ENCODE measurements at places on chromosomes 11 and 22. TPM values are rescaled to one million over a fixed set of nuclear protein-coding genes. Genes with fewer than 3 reads are reported as not detected.

Gene SLC17A6
- not detected for total RNA-seq

Gene SMTNL1
- total RNA-seq, result not detected

Gene OR52E8
- total RNA-seq, result not detected

Gene ASPHD2
- total RNA-seq, result 2.1 TPM

Gene VPREB1
- total RNA-seq, result not detected

Gene HEPN1
- total RNA-seq, result not detected

Gene CALCA
- not detected for total RNA-seq

GRCh38 chr11:109075976-109076375 lies 346.0 kb upstream of the C11orf87 start:
- no peak overlapping the region for H3K4me3 ChIP-seq
- H3K36me3 ChIP-seq, result no peaks in the 10 kb centered on the region
- H3K4me1 ChIP-seq, result no peaks in the 10 kb centered on the region
- H3K27ac ChIP-seq, result no peak overlapping the region
- peaks cover 9% of the 10 kb centered on the region for H3K27me3 ChIP-seq

DNA sequence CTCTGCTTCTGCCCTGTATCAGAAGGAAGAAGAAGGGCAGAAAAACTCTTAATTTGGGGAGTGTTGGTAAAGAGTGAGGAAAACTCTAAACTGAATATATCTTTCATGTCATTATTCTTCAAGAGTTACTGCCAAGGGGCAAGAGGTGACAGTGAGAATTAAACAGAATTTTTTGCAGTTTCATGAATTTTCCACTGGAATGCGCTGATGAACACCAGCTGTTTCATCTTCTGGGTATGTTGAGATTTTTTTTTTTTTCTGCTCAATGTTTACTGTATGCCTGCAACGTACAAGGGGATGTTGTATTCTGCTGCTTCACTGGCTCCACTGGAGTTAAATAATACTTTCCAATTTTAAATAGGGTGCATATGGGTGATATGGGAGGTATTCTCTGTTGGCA lies 117.8 kb downstream of the FAM76B start:
- no peaks in the 10 kb centered on the region for H3K36me3 ChIP-seq
- H3K27me3 ChIP-seq, result peaks cover 59% of the 10 kb centered on the region
- H3K27ac ChIP-seq, result no peak overlapping the region
- H3K4me1 ChIP-seq, result no peaks in the 10 kb centered on the region

- no peak overlapping the region for H3K4me3 ChIP-seq
- no peak for DNase-seq
- no peak overlapping the region for H3K27ac ChIP-seq
- no peaks in the 10 kb centered on the region for H3K27me3 ChIP-seq
- no peaks in the 10 kb centered on the region for H3K36me3 ChIP-seq
Measured at GRCh38 chr22:37371491-37371890, 55.8 kb downstream of the ELFN2 start.

DNA sequence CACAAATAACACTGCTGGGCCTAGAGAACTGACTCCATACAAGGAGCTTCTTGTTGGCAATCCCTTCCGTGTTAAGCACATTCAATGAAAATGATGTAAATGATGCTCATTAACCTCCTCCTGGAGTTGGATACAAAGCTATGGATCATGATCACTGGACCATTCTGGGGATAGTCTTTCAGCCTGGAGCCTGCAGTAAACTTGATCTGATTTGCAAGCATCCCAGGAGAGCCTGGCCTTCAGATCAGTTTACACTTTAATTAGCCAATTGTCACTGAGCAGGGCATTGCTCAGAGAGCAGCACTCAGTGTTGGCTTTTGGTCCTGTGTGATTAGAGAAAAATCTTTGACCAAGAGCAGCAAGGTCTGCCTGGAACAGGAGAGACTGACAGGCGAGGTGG lies 45.6 kb downstream of the ARFGAP3 start:
- no peak for DNase-seq
- H3K4me1 ChIP-seq, result no peaks in the 10 kb centered on the region
- H3K4me3 ChIP-seq, result no peak overlapping the region
- H3K27ac ChIP-seq, result no peak overlapping the region
- H3K27me3 ChIP-seq, result no peaks in the 10 kb centered on the region
- no peaks in the 10 kb centered on the region for H3K36me3 ChIP-seq

GRCh38 chr11:86692746-86693145 lies 20.3 kb upstream of the ME3 start:
- H3K36me3 ChIP-seq, result no peaks in the 10 kb centered on the region
- no peak overlapping the region for H3K27ac ChIP-seq
- H3K4me1 ChIP-seq, result peaks cover 42% of the 10 kb centered on the region
- DNase-seq, result no peak
- no peak overlapping the region for H3K4me3 ChIP-seq

GRCh38 chr11:62001450-62002191 lies 34.2 kb upstream of the FTH1 start:
- H3K36me3 ChIP-seq, result peaks cover 7% of the 10 kb centered on the region
- DNase-seq, result no peak
- no peak overlapping the region for H3K4me3 ChIP-seq
- no peaks in the 10 kb centered on the region for H3K27me3 ChIP-seq

DNA sequence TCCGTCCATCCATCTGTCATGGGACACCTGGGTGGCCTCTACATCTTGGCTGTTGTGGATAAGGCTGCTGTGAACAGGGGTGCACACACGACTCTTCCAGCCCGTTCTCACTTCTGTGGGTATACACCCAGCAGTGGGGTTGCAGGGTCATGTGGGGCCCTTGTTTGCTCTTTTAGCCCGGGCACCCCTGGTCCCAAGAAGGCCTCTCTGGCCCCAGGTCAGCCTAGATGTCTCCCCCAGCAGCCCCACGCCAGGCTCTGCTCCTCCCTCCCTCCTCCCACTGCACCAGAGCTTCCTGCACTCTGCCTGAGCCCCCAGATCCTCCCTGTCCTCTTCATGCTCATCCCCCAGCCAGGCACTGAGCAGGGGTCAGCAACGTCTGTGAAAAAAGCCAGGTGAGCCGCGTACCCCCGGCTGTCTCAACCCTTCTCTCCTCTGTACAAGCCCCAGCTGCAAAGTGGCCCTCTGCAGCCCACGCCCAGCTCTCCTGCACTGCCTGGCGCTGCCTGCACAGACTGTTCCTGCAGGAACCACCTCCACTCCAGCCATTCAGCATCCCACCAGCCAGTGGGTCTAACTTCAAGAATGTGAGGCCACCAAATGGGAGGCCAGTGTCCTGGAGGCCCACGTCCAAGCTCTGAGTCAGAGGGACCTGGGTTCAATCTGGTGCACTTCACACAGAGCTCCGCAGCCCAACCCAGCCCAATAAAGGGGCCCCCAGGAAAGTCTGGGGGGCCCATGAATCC lies 1508.9 kb downstream of the BRD1 start:
- H3K4me1 ChIP-seq, result no peaks in the 10 kb centered on the region
- H3K27me3 ChIP-seq, result no peaks in the 10 kb centered on the region
- H3K27ac ChIP-seq, result no peak overlapping the region
- DNase-seq, result no peak
- H3K4me3 ChIP-seq, result no peak overlapping the region
- no peaks in the 10 kb centered on the region for H3K36me3 ChIP-seq

GRCh38 chr11:130471731-130472433 lies 23.4 kb downstream of the ADAMTS15 start:
- no peak for DNase-seq
- no peaks in the 10 kb centered on the region for H3K4me1 ChIP-seq
- H3K4me3 ChIP-seq, result no peak overlapping the region
- H3K27me3 ChIP-seq, result no peaks in the 10 kb centered on the region
- H3K27ac ChIP-seq, result no peak overlapping the region

GRCh38 chr22:28773461-28773867 lies 969 bp downstream of the CCDC117 start:
- H3K27ac ChIP-seq, result peak overlapping the region; percentile 8
- no peaks in the 10 kb centered on the region for H3K27me3 ChIP-seq
- H3K4me1 ChIP-seq, result peaks cover 4% of the 10 kb centered on the region
- no peak for DNase-seq
- peak overlapping the region; percentile 73 for H3K4me3 ChIP-seq
- H3K36me3 ChIP-seq, result no peaks in the 10 kb centered on the region

DNA sequence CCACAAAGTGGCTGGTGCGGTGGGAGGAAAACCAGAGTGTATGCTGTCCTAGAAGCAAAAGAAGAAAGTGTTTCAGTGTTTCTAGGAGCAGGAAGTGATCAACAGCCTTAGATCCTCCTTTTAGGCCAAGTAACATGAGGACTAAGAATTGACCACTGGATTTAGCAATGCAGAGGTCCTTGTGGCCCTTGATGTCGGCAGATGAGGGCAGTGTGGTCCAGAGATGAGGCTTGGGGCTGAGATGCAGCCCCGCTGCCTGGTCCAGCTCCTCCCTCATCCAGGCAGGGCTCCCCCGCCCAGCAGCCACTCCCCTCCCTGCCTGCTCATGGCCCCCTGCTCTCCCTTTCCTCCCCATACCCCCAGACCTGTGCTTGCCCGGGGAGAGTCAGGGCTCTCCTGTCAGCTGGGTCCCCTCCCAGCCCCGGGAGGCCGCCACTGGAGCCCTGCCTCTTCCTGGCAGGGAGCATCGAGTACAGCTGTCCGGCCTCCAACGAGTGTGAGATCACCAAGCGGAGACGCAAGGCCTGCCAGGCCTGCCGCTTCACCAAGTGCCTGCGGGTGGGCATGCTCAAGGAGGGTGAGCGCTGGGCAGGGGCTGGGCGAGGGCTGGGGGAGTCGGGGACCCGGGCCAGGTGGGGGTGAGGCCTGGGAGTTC lies 3.7 kb downstream of the TRMT112 start:
- no peak for DNase-seq
- H3K4me1 ChIP-seq, result peaks cover 5% of the 10 kb centered on the region
- H3K27ac ChIP-seq, result no peak overlapping the region
- no peak overlapping the region for H3K4me3 ChIP-seq
- peaks cover 11% of the 10 kb centered on the region for H3K36me3 ChIP-seq

- DNase-seq, result no peak
- H3K36me3 ChIP-seq, result no peaks in the 10 kb centered on the region
- no peaks in the 10 kb centered on the region for H3K27me3 ChIP-seq
- H3K27ac ChIP-seq, result no peak overlapping the region
- H3K4me1 ChIP-seq, result no peaks in the 10 kb centered on the region
Measured at GRCh38 chr11:56271092-56271491, 2.9 kb upstream of the OR5T1 start.

DNA sequence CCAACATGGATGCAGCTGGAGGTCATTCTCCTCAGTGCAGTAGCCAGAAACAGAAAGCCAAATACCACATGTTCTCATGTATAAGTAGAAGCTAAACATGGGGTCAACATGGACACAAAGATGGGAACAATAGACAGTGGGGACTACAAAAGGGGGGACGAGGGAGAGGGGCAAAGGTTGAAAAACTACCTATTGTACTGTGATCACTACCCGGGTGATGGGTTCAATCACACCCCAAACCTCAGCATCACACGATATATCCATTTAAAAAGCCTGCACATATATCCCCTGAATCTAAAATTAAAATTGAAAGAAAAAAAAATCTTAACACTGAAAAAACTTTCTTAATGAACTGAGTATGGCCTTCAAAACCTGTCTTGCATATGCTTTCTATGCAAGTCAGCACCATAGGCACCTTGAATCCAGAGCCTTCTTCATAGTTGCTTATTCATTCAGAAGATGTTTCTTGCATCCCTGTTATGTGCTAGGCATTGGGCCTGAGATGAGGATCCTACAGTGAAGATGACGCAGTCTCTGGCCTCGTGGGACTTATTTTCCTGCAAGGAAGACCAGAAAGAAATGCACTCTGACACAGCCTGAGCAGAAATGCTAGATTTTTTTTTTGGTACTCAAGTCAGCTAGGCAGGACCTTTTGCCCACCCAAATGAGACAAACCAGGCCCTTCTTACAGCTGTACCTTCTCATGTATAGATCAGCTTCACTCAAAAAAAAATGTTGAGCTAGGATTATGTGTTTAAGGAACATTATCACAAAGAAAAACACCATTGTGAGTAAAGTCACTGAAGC lies 21.0 kb downstream of the NNMT start:
- H3K4me3 ChIP-seq, result no peak overlapping the region
- DNase-seq, result no peak
- H3K27me3 ChIP-seq, result no peaks in the 10 kb centered on the region
- no peaks in the 10 kb centered on the region for H3K36me3 ChIP-seq
- peaks cover 33% of the 10 kb centered on the region for H3K4me1 ChIP-seq

- no peaks in the 10 kb centered on the region for H3K36me3 ChIP-seq
- no peak overlapping the region for H3K27ac ChIP-seq
- DNase-seq, result peak; percentile 3
- peaks cover 16% of the 10 kb centered on the region for H3K27me3 ChIP-seq
- no peaks in the 10 kb centered on the region for H3K4me1 ChIP-seq
Measured at GRCh38 chr11:6127881-6128280, 20.4 kb downstream of the OR56B4 start.

- DNase-seq, result peak; percentile 56
- H3K4me3 ChIP-seq, result no peak overlapping the region
- H3K36me3 ChIP-seq, result no peaks in the 10 kb centered on the region
- no peak overlapping the region for H3K27ac ChIP-seq
- peaks cover 17% of the 10 kb centered on the region for H3K4me1 ChIP-seq
- H3K27me3 ChIP-seq, result no peaks in the 10 kb centered on the region
Measured at GRCh38 chr22:43823353-43823908, 11.3 kb upstream of the EFCAB6 start.

DNA sequence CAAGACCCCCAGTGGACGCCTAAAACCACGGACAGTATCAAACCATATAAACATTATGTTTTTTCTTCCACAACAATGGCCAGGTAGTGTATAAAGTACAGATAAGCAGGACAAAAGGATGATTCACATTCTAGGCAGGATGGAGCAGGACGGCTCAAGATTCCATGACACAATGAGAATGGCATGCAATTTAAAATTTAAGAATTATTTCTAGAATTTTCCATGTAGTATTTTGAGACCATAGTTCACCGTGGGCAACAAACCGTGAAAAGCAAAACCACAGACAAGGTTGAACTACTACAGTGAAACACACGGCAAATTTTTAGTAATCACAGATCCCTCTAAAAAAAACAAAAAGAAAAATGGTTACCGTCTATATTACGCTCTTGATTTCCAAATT lies 7.5 kb downstream of the NARS2 start:
- DNase-seq, result peak; percentile 79
- no peak overlapping the region for H3K4me3 ChIP-seq
- H3K27ac ChIP-seq, result 0 out of 2 replicates have a peak overlapping the region, but pooled peaks have one; percentile 0
- peaks cover 41% of the 10 kb centered on the region for H3K36me3 ChIP-seq
- peaks cover 40% of the 10 kb centered on the region for H3K4me1 ChIP-seq

DNA sequence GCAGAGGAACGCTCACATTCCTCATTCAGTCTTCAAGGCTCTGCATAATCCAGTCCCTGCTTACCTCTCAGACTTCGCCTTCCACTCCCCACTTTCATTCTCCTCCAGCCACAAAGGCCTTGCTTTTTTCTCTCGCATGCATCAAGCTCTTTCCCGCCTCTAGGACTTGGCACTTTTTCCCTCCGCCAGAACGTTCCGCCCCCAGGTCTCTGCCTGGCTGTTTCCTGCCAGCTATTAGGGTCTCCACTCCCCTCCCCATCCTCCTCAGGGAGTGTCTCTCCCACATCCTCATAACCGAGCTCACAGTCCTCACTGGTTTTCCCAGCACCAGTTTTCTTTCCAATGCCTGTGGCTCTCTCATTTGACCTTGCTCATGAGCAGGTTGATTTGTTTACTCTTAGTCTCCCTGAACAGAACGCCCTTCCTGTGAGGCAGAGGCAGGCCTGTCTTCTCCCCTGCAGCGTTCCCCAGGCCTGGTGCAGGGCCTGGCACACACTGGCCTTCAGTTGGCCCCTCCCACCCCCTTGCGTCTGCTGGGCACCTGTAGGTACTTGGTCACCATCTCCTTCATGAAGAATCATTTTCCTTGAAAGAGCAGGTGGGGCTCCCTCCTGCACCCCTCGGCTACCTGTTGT lies 75.2 kb downstream of the RTL6 start:
- no peaks in the 10 kb centered on the region for H3K27me3 ChIP-seq
- no peak overlapping the region for H3K27ac ChIP-seq
- peak; percentile 30 for DNase-seq
- no peaks in the 10 kb centered on the region for H3K36me3 ChIP-seq
